ENCODE measurements at places on chromosomes 2 and 18. TPM values are rescaled to one million over a fixed set of nuclear protein-coding genes. Genes with fewer than 3 reads are reported as not detected.

The COLEC11 gene
- total RNA-seq: 0.21 TPM

The DAW1 gene
- total RNA-seq: not detected

The KCNS3 gene
- not detected for total RNA-seq

DNA sequence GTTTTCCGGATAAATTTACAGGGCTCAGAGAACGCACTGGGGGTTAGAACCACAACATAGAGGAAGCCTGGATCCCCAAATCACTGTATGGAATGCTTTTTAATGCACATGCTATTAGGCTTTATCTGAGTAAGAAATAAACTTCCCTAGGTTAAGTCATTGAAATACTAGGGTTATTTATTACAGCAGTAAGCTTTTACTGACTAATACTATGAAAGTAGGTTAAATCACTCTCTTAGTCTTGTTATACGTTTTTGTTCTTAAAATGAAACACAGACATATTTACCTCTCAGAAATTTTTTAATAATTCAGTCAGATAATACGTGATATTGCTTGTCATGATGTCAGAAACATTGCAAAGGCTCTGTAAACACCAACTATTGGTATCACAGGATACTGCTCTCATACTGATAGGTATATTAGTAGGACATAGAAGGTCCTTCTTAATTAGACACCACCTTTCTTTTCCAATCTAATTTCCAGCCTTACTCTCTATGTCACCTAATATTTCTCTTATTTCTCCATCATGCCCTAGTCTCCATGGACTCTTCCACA, 162.7 kb upstream of the NYAP2 start:
- no peaks in the 10 kb centered on the region for H3K36me3 ChIP-seq
- no peak overlapping the region for H3K4me3 ChIP-seq
- no peaks in the 10 kb centered on the region for H3K4me1 ChIP-seq
- DNase-seq: no peak
- H3K27ac ChIP-seq: no peak overlapping the region
- H3K27me3 ChIP-seq: no peaks in the 10 kb centered on the region

DNA sequence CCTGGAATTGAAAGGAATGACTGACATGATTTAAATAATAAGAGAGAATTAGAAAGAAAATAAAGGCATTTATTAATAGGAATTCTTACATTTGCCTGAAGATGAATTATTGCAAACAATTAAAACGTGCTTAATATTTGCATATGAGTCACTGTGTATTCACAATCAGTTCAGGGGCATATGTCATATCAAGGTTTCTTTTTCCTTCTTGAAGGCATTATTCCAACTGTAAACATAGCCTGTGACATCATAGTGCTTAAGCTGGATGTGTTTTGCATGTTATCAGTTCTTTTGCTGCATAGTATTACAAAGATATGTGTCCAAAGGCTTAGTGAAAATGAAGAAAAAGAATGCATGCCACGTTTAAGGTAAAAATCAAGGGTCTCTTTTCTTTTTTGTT, 80.8 kb downstream of the MEIS1 start:
- no peaks in the 10 kb centered on the region for H3K36me3 ChIP-seq
- H3K27me3 ChIP-seq: no peaks in the 10 kb centered on the region
- no peak overlapping the region for H3K4me3 ChIP-seq
- no peaks in the 10 kb centered on the region for H3K4me1 ChIP-seq
- DNase-seq: no peak

- H3K27ac ChIP-seq: no peak overlapping the region
- H3K36me3 ChIP-seq: no peaks in the 10 kb centered on the region
- peaks cover 5% of the 10 kb centered on the region for H3K4me1 ChIP-seq
- H3K27me3 ChIP-seq: no peaks in the 10 kb centered on the region
Observed at GRCh38 chr2:33526132-33526531, 49.7 kb downstream of the RASGRP3 start.

GRCh38 chr2:170215021-170215420, 37.1 kb downstream of the MYO3B start:
- no peak overlapping the region for H3K4me3 ChIP-seq
- no peaks in the 10 kb centered on the region for H3K36me3 ChIP-seq
- peaks cover 10% of the 10 kb centered on the region for H3K4me1 ChIP-seq
- DNase-seq: no peak

GRCh38 chr18:35590935-35591334, 9.4 kb downstream of the GALNT1 start:
- peaks cover 22% of the 10 kb centered on the region for H3K4me1 ChIP-seq
- H3K4me3 ChIP-seq: no peak overlapping the region
- no peaks in the 10 kb centered on the region for H3K27me3 ChIP-seq
- H3K27ac ChIP-seq: no peak overlapping the region
- H3K36me3 ChIP-seq: peaks cover 5% of the 10 kb centered on the region
